ENCODE measurements at places on chromosomes 2 and 18.
A peak's percentile ranks its signal among the peaks of the same experiment; 100 is the strongest.

- DNase-seq: no peak
These were observed 223.9 kb downstream of the LDLRAD4 start for GRCh38 chr18:13442451-13442850.

DNA sequence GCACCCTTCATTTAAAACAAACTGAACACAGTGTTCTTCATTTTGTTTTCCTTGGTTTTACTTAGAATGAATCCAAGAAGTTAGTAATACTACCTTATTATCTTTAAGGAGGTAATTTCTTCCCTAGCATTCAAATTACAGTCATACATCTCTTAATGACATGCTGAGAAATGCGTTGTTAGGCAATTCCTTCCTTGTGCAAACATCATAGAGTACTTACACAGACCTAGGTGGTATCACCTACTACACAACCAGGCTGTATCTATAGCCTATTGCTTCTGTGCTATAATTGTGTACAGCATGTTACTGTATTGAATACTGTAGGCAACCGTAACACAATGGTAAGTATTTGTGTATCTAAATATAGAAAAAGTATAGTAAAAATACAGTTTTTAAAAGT is 8.4 kb upstream of the CABYR start:
- no peak for DNase-seq

- no peak for DNase-seq
These were observed 203.3 kb upstream of the SMAD2 start for GRCh38 chr18:48133671-48134251.

DNA sequence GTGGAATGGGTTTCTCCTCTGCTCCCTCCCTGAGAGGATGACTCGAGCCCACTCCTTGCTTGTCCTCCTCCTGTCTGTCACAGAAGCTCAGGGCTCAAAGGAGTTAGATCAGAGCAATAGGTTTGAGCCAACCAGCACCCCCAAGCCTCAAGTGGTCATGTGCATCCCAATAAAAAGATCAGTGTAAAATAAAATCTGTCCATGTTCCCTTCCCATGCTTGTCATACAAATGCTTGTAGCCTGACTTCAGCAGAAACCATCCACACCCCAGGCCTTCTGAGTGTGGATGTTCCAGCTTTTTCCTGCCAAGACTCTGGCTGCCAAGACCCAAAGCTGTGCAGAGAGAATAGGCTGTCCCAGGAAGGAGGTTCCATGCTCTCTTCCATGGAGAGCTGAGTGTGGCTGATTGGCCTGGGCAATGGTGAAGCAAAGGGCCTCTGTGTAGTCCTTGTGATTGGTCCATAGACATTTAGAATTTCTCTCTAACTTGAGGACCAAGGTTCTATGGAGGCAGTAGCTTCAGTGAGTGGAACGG is 67.4 kb downstream of the GYPC start:
- no peak for DNase-seq

GRCh38 chr2:70069049-70069448 is 18.2 kb upstream of the PCBP1 start:
- peak; percentile 29 for DNase-seq

GRCh38 chr2:168244318-168244717 is 3.1 kb downstream of the STK39 start:
- peak; percentile 36 for DNase-seq

- DNase-seq: no peak
These were observed 161.5 kb upstream of the FOSL2 start for GRCh38 chr2:28231110-28231631.

DNA sequence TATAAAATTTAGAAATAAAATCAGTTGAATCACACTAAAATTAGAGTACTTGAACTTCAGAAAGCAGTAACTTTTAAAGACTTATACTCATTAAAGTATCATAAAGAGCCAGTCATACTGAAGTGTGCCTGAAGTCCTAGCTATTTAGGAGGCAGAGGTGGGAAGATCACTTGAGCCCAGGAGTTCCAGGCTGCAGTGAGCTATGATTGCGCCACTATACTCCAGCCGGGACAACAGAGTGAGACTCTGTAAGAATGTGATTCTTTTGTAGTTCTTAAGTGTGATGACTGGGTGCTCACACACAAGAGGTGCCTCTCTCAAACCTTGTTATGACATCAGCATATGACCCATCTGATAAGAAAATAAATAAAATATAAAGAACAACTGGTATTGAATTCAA is 14.6 kb downstream of the TLK1 start:
- no peak for DNase-seq

All from central memory CD8-positive, alpha-beta T cell (primary cell).